Tibial nerve (tissue), 4 donors: ENCODE measurements at places on chromosomes 3 and 15. TPM values are rescaled to one million over a fixed set of nuclear protein-coding genes. Genes with fewer than 3 reads are reported as not detected.

DNA sequence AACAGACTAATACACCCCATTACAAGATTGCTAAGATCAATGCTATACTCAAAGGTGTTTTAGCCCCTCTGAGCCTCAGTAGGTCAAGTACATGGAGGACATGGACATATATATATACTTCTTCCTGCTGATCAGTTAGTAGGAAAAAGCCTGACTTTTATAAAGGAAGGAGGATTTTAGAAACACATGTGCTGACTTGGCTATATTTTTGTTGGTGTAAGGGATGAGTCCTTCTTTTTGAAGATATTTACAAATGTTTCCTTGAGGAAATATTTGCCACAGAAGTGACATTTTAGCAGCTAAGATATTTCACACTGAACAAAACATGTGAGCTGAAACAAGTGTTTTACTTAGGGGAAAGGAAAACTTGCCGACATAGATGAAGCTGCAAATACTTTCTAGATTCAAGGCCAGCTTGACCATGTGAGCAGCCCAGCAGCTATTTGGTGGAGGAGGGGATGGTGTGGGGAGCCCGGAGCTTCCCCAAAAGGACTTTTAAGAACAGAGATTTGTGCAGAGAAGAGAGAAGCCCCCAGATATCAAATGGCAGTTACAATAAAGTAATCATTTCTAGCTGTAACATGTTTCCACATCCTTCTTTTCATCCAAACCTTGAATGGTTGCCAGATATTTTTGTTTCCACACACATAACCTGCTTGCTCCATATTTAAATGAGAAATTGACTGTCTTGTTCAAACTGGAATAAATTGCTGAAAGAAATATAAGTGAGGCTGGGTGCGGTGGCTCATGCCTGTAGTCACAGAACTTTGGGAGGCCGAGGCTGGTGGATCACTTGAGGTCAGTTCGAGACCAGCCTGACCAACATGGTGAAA, 111.7 kb upstream of the NR2F2 start:
- H3K27me3 ChIP-seq: no peaks in the 10 kb centered on the region
- H3K36me3 ChIP-seq: no peaks in the 10 kb centered on the region
- H3K27ac ChIP-seq: no peak overlapping the region
- no peak for DNase-seq
- H3K4me3 ChIP-seq: no peak overlapping the region
- no peaks in the 10 kb centered on the region for H3K4me1 ChIP-seq

DNA sequence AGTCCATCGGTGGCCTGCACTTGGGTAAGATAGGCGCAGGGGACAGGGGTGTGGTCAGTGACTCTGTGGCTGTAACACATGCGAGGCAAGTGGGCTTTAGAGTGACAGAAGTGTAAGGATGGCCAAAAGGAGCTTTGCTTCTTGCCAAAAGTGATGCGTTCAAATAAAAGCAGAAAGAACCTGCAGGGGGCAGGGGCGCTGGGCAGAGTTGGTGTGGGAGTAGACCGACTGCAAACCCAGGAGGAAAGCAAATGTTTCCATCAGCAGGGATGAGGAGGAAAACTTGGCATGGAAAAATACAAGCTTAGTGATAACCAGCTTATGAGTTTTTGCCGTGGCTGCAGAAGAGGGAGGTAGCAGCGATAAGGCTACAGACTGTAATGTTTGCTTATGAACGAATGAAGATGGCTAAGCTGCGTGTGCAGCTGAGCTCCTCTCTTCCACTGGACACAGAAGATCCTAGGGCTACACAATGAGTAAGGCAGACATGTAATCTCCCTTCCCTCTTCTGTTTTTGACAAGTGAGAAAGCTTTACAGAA, 149.4 kb downstream of the WNT5A start:
- H3K4me1 ChIP-seq: no peaks in the 10 kb centered on the region
- H3K36me3 ChIP-seq: no peaks in the 10 kb centered on the region
- DNase-seq: no peak
- H3K27me3 ChIP-seq: no peaks in the 10 kb centered on the region
- no peak overlapping the region for H3K27ac ChIP-seq

GRCh38 chr15:65355988-65356353, 21.8 kb downstream of the IGDCC3 start:
- H3K27me3 ChIP-seq: peaks cover 36% of the 10 kb centered on the region
- DNase-seq: no peak
- peak overlapping the region; percentile 21 for H3K4me3 ChIP-seq
- no peak overlapping the region for H3K27ac ChIP-seq

DNA sequence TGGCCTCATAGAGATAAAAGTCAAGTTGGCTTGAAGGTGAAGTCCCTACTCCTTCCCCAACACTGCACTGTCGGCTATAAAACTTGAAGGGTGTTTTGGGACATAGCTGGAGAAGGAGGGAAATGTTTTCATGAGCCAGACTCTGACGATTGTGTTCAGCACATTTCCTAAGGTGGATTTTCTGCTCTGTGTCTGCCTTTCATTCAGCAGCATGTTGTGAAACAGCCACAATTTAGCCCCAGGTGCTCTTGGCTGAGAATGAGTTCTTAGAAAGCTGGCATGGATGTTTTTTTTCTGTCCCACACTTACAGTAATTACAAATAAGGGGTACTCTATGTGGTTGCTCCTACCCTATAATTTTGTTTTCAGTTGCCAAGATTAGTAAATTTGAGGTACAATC, 492.4 kb downstream of the MCTP2 start:
- H3K36me3 ChIP-seq: no peaks in the 10 kb centered on the region
- no peak overlapping the region for H3K27ac ChIP-seq
- H3K4me3 ChIP-seq: no peak overlapping the region
- no peaks in the 10 kb centered on the region for H3K4me1 ChIP-seq
- no peaks in the 10 kb centered on the region for H3K27me3 ChIP-seq
- DNase-seq: no peak

The FBXO40 gene
- total RNA-seq: not detected
